ENCODE measurements at places on chromosomes 3 and 15. TPM values are rescaled to one million over a fixed set of nuclear protein-coding genes. Genes with fewer than 3 reads are reported as not detected.

Gene SLC38A3
- total RNA-seq: 2.2 TPM

Gene FRG2C
- not detected for total RNA-seq

Gene PLSCR5
- total RNA-seq: not detected

Gene KNL1
- 2.3 TPM for total RNA-seq

All from mucosa of gallbladder (tissue), 1 donor.